ENCODE measurements at places on chromosomes 7 and 10.

- DNase-seq, result no peak
Observed at GRCh38 chr7:48098846-48099245, 9.8 kb downstream of the UPP1 start.

- no peak for DNase-seq
Observed at GRCh38 chr10:48453451-48454301, 147.2 kb downstream of the MAPK8 start.

DNA sequence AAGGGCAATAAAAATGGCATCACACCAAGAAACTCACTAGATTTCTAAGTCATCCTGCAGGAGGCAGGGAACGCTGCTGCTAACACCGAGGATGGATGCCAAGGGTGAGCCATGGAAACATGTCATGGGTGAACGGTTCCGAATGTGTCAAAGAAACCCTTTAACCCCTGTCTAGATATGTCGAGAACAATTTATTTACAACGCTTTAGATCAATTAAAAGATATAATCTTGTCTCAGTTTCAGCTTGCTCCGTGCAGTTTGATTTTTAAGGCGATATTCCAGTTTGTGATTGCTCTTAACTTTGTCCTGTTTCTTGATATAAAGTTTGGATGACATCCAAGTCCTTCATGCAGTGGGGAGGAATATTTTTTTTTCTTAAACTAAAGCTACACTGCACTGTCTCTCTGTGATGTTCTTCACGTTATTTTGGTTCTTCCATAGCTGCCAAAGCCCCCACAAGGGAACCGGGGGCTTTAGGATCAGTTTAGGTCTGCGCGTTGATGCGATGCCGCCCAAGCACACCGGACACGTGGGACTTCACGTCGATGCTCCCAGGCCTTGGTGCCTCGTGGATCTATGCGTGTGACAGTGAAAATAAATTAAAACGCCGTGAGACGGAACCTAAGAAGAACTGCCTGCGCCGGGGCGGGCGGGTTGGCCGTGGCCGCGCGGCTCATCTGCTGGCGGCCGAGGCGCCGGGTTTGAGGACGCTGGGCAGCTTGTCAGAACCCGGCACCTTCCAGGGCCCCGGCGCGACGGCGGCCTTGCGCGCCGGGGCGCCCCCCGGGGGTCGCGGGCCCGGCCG, 220.3 kb downstream of the PHTF2 start:
- DNase-seq, result no peak

DNA sequence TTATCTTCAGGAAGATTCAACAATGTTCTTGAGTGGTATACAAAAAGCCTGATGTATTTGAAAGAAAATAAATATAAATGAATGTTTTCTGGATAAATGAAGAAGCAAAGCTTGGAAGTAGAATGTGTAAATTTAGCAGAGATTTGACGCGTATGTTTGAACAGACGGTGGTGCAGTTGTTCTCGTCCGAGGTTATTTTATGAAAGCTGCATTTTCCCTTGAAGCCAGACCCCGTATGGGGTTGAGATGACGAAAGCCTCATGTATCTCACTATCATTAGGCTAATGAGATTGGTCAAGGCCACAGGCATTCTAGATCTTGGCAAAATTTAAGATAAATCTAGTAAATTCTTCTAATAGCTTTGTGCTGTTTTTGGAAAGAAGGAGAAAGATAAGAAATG, 195.2 kb downstream of the NXPH1 start:
- DNase-seq, result no peak

DNA sequence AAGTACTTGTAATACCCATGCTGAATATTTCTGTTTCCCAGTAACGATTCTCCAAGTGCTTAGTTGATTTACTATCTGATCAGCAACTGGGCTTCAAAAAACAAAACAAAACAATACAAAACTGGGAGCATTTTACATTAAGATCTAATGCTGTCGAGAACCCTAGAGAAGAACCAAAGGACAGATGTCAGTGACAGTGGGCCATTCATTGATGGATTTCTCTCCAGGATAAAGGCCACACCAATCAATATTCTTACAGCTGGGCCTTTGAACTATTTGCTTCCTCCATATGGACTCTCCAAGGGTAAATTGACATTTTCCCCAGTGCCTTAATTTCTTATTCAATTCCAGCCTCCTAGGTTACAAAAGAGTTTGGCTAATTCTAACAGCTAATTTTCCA, 217.5 kb downstream of the ADAM12 start:
- DNase-seq, result no peak

- DNase-seq, result no peak
Observed at GRCh38 chr7:28761505-28761904, 196.6 kb downstream of the TRIL start.

- no peak for DNase-seq
Observed at GRCh38 chr10:3803295-3803926, 18.4 kb upstream of the KLF6 start.

DNA sequence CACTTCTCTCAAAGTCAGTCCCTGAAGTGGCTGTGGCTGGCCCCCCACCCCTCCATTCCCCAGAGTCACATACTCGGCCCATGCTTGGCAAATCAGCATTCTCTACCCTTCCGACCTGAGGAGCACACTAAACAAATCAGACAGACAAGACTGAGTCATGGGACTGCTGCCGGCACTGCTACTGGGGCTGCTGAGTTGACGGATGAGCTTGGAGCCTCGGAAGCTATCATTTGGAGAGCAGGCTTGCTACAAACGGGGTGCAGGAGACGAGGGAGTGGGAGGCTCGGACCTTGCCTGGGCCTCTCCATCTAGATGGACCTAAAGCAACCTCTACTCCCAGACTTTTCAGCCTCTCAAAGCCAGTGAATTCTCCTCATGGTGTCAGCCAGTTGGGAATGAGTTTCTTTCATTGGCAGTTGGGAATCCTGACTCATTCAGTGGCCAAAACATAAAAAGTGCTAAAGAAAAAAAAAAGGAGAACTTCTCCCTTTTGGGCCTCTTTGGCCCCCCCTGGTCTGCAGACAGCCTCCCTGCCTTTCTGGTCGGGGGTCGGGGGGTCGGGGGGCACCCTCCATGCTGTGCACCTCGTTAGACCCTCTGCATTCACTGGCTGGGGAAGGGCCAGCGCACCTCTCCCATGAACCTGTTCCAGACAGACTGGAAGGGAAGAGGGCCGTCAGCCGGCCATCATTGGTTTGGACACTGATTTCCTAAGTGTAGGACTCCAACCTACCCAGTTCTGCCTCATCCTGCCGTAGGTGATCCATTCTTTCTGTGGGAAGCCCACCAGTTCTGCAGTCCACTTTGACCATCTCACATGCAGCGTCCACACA, 52.3 kb upstream of the COL13A1 start:
- DNase-seq, result no peak

GRCh38 chr7:139457153-139457946, 26.1 kb downstream of the KLRG2 start:
- no peak for DNase-seq
